ENCODE measurements at places on chromosomes 2 and 18. TPM values are rescaled to one million over a fixed set of nuclear protein-coding genes. Genes with fewer than 3 reads are reported as not detected.
A peak's percentile ranks its signal among the peaks of the same experiment; 100 is the strongest.

Gene KCNG2
- total RNA-seq, result not detected

Gene C2orf49
- 18.6 TPM for total RNA-seq

Gene RMDN2
- 17.6 TPM for total RNA-seq

Gene CTAGE1
- total RNA-seq, result 0.11 TPM

Gene POU3F3
- total RNA-seq, result 0.11 TPM

Gene PDK1
- total RNA-seq, result 8.4 TPM

Gene NEUROD1
- not detected for total RNA-seq

DNA sequence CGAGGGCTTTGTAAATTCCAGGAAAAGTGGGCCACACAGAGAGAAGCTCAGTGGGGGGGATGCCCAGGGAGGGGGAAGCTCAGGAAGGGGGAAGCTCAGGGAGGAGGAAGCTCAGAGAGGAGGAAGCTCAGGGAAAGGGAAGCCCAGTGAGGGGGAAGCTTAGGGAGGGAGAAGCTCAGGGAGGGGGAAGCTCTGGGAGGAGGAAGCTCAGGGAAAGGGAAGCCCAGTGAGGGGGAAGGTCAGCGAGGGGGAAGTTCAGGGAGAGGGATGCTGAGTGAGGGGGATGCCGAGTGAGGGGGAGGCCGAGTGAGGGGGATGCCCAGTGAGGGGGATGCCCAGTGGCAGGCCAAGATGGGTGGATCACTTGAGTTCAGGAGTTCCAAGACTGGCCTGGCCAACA, 821 bp upstream of the CHRNG start:
- no peak overlapping the region for H3K4me3 ChIP-seq
- H3K27me3 ChIP-seq, result no peaks in the 10 kb centered on the region
- no peak overlapping the region for H3K27ac ChIP-seq
- DNase-seq, result no peak
- no peaks in the 10 kb centered on the region for H3K4me1 ChIP-seq

DNA sequence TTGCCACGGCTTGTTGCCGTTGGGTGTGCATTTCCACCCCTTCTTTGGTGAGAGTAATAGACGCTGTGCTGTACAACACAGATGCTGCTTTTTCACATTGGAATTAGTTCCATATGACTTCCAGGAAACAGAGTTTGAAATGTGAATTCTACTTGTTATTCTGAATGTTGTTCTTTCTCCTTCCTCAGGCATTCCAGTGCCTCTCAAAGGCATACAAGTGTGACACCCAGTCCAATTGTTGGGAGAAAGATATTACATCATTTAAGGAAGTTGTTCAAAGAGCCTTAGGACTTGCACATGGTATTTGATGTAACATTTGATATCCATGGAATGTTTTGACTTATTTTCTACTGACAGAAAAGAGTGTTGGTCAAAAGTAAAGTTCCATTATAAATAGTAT, 134.4 kb upstream of the LTBP1 start:
- H3K4me1 ChIP-seq, result peaks cover 5% of the 10 kb centered on the region
- no peak overlapping the region for H3K4me3 ChIP-seq
- DNase-seq, result no peak
- H3K36me3 ChIP-seq, result peaks cover 7% of the 10 kb centered on the region
- no peaks in the 10 kb centered on the region for H3K27me3 ChIP-seq
- H3K27ac ChIP-seq, result no peak overlapping the region

GRCh38 chr18:22829781-22830180, 103.3 kb upstream of the RBBP8 start:
- no peak for DNase-seq
- H3K36me3 ChIP-seq, result no peaks in the 10 kb centered on the region
- H3K4me1 ChIP-seq, result peaks cover 4% of the 10 kb centered on the region
- no peak overlapping the region for H3K4me3 ChIP-seq
- no peak overlapping the region for H3K27ac ChIP-seq
- peaks cover under 1% of the 10 kb centered on the region for H3K27me3 ChIP-seq

DNA sequence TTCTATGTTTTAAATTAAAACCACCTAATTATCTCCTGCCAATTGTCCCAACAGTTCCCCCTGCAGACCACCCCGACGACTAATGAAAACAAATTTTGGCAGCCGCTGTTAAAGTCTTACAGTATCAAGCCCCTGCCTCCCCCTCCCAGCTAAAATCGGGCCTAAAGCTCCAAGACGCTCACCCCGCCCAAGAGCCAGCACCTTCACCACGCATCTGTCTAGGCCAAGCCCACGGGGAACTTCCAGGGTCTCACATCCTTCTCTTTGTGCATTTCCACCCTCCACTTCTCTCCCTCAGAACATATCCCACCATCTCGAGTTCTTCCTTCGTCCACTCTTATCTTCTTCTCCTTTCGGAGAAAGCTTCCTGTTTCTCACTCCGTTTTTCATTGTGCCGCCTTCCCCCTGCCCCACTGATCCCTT, 445 bp downstream of the PRPF40A start:
- H3K27ac ChIP-seq, result peak overlapping the region; percentile 66
- H3K4me1 ChIP-seq, result peaks cover 13% of the 10 kb centered on the region
- no peaks in the 10 kb centered on the region for H3K27me3 ChIP-seq
- peak overlapping the region; percentile 85 for H3K4me3 ChIP-seq
- DNase-seq, result no peak
- H3K36me3 ChIP-seq, result peaks cover 51% of the 10 kb centered on the region

DNA sequence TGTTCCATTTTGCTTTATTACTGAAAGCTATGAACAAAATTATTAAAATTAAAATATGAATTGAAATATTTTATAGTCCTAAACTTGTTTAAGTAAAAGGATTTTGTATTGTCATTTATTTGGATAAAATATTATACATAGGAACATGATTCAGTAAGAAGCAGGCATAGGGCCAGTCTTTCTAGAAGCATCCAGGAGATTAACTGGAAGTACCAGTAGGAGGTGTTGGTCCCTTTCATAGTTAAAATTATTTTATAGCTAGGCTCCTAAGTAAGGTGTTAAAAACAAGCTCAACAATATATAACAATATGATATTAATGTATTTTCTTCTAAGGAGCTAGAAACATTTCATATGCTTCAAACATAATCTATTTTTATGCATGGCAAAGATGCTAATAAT, 43.7 kb downstream of the FIGN start:
- H3K36me3 ChIP-seq, result no peaks in the 10 kb centered on the region
- H3K27ac ChIP-seq, result no peak overlapping the region
- no peak for DNase-seq
- H3K4me1 ChIP-seq, result peaks cover 10% of the 10 kb centered on the region

DNA sequence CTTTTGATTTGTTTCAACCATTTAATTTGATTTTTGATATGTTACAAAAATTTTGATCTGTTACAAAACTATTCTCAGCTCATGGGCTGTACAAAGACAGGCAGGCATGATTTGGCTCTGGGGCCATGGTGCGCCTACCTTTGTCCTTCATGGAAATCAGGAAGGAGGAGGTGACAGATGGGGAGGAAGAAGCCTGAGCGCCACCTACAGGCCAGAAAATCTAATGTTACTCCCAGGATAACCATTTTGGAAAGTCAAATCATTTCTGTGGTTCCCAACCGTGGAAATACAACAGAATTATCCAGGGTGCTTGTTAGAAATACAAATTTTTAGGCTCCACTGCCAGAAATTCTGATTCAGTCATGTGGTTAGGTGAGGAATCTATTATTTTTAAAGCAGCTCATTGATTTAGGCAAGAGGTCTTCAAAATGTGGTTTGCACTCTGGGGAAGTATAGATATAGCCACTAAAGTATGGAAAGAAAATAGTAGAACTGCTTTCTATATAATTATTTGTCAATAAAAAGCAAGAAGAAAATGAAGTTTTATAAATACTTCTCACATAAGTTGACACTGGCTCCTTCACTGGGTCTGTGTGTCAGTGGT, 93.9 kb downstream of the EVA1A start:
- peaks cover 33% of the 10 kb centered on the region for H3K4me1 ChIP-seq
- no peaks in the 10 kb centered on the region for H3K36me3 ChIP-seq
- H3K27me3 ChIP-seq, result no peaks in the 10 kb centered on the region

- no peaks in the 10 kb centered on the region for H3K27me3 ChIP-seq
- no peak overlapping the region for H3K27ac ChIP-seq
- peaks cover 21% of the 10 kb centered on the region for H3K4me1 ChIP-seq
Measured at GRCh38 chr2:189798312-189799029, 14.2 kb downstream of the PMS1 start.

- H3K36me3 ChIP-seq, result no peaks in the 10 kb centered on the region
- H3K4me3 ChIP-seq, result no peak overlapping the region
- H3K27ac ChIP-seq, result no peak overlapping the region
Measured at GRCh38 chr2:239928391-239929350, 96.5 kb downstream of the NDUFA10 start.

DNA sequence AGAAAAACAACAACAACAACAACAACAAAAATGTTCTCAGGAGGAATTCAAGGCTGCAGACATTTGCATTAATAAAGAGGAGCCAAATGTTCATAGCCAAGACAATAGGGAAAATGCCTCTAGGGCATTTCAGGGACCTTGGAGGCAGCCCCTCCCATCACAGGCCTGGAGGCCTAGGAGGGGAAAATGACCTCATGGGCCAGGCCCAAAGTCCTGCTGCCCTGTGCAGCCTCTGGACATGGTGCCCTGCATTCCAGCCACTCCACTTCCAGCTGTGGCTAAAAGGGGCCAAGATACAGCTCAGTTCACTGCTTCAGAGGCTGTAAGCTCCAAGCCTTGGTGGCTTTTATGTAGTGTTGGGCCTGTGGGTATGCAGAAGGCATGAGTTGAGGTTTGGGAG, 314.5 kb downstream of the CYRIA start:
- no peak overlapping the region for H3K27ac ChIP-seq
- no peaks in the 10 kb centered on the region for H3K4me1 ChIP-seq
- H3K27me3 ChIP-seq, result no peaks in the 10 kb centered on the region
- H3K36me3 ChIP-seq, result no peaks in the 10 kb centered on the region
- no peak for DNase-seq

GRCh38 chr18:10387399-10387798, 67.0 kb upstream of the APCDD1 start:
- H3K27me3 ChIP-seq, result no peaks in the 10 kb centered on the region
- H3K4me3 ChIP-seq, result no peak overlapping the region
- no peaks in the 10 kb centered on the region for H3K36me3 ChIP-seq
- DNase-seq, result no peak
- no peak overlapping the region for H3K27ac ChIP-seq

- H3K36me3 ChIP-seq, result peaks cover 27% of the 10 kb centered on the region
- H3K4me3 ChIP-seq, result no peak overlapping the region
- H3K27me3 ChIP-seq, result no peaks in the 10 kb centered on the region
Measured at GRCh38 chr2:20334605-20335203, 15.9 kb downstream of the PUM2 start.

DNA sequence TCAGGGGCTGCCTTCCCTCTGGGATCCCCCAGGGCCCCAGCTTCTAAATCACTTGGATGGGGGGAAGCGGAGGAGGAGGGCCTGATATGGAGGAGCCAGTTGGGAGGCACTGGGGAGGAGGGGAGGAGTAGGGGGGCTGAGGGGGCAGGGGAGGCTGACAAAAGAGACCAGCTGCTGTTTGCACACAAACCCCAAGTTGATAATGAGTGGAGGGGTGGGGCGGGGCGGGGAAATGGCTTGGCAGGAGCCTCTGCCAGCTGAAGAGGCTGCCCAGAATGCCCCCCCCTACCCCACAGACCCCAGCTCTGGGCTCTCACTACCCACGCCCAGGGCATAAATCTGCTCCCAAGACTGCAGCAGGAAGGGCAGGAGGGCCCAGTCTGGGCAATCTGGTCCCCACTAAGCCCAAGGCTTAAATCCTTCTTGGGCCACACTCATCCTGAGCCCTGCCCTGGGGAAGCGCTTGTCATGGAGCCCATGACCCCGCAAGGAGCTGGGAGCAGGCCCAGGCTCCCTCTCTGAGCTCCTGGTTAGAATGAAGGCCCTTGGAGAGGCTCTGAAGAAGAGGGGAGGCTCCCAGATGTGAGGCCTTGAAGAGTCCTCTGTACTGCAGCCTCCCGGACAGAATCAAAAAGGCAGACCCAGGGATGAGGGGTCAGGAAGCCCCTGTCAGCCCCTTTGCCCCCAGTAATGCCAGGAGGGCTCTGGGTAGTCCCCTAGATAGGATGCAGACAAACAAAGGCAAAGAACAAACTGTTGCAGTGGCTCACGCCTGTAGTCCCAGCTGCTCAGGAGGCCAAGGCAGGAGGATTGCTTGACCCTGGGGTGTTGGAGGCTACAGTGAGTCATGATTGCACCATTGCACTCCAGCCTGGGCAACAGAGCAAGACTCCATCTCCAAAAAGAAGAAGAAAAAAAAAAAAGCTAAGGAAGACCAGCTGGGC, 24.8 kb upstream of the PTMA start:
- H3K27ac ChIP-seq, result no peak overlapping the region
- H3K36me3 ChIP-seq, result no peaks in the 10 kb centered on the region
- no peak for DNase-seq
- H3K4me3 ChIP-seq, result no peak overlapping the region
- peaks cover 24% of the 10 kb centered on the region for H3K4me1 ChIP-seq

DNA sequence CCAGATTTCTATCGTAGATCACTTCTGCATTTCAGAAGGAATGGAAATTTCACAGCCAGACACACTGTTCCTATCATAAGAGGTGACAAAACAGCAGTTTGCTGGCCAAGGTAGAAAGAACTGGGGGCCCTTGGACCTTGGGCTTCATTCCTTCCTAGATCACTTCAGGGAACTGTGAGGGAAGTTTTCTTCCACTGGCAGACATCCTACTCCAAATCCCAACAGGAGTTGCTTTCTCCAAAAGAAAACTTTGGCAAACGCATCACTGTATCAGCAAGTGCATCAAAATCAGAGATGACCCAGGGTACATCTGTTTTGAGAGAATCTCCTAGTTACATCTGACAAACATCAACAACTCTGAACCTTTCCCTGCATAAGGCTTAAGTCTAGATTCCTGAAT, 348.4 kb upstream of the KLHL29 start:
- no peaks in the 10 kb centered on the region for H3K27me3 ChIP-seq
- H3K4me1 ChIP-seq, result no peaks in the 10 kb centered on the region
- H3K4me3 ChIP-seq, result no peak overlapping the region
- no peak for DNase-seq
- H3K27ac ChIP-seq, result no peak overlapping the region

GRCh38 chr2:140654565-140654964, 1476.3 kb downstream of the LRP1B start:
- no peak overlapping the region for H3K4me3 ChIP-seq
- DNase-seq, result no peak
- H3K27ac ChIP-seq, result no peak overlapping the region
- H3K4me1 ChIP-seq, result no peaks in the 10 kb centered on the region
- H3K36me3 ChIP-seq, result no peaks in the 10 kb centered on the region
- H3K27me3 ChIP-seq, result no peaks in the 10 kb centered on the region

- H3K4me1 ChIP-seq, result no peaks in the 10 kb centered on the region
- H3K27ac ChIP-seq, result no peak overlapping the region
- H3K27me3 ChIP-seq, result no peaks in the 10 kb centered on the region
- H3K4me3 ChIP-seq, result no peak overlapping the region
Measured at GRCh38 chr2:123045713-123046112, 979.4 kb upstream of the CNTNAP5 start.

GRCh38 chr18:5558851-5559250, 15.1 kb upstream of the EPB41L3 start:
- H3K27ac ChIP-seq, result no peak overlapping the region
- no peak overlapping the region for H3K4me3 ChIP-seq
- no peaks in the 10 kb centered on the region for H3K4me1 ChIP-seq
- no peaks in the 10 kb centered on the region for H3K27me3 ChIP-seq
- no peak for DNase-seq

- H3K4me1 ChIP-seq, result no peaks in the 10 kb centered on the region
- no peak for DNase-seq
- 0 out of 2 replicates have a peak, but pooled peaks cover 2% of the 10 kb centered on the region for H3K27me3 ChIP-seq
- H3K4me3 ChIP-seq, result no peak overlapping the region
- H3K27ac ChIP-seq, result no peak overlapping the region
- H3K36me3 ChIP-seq, result no peaks in the 10 kb centered on the region
Measured at GRCh38 chr2:86686905-86687304, 33.2 kb upstream of the RMND5A start.

All from SJSA1 (cell line).